ENCODE measurements at places on chromosomes 5 and 9.

DNA sequence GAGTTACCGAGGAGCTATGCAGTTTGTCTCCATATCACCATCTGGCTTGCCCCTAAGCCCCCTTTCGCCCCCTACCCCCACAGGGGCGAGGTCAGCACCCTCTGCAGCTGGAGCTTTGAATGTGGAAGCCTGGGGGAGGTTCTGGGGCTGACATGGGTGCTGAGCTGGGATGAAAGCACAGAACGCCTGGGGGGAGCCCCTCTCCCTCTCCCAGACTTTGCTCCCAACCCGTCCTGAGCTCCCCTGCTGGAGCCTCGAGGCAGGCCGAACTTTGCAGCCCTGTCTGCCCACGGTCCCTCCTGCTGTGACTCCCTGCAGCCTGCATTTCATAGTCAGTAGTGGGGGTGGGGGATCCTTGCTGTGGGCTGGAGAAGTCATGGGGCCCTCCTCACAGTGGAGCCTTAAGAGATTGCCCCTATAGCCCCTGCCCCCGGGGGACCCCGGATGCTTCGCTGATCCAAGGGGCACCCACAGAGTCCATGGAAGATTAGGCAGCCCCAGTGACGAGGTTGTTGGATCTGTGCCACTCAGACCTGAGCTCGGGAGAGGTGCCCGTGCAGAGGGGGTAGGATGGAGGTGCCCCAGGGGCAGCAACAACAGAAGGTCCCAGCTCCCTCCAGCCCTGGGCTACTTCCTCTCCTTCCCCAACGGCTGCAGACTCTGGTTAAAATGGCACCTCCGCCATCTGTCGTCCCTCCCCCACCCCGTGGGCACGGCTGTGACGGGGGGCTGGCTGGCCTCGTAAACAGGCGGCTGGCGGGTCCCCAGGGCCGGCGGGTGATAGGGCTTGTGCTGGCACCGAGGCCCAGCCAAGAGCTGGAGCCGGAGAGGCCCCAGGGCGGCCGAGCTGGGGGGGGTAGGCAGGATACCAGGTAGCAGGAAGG, 162.0 kb downstream of the C9orf50 start:
- DNase-seq, result no peak

DNA sequence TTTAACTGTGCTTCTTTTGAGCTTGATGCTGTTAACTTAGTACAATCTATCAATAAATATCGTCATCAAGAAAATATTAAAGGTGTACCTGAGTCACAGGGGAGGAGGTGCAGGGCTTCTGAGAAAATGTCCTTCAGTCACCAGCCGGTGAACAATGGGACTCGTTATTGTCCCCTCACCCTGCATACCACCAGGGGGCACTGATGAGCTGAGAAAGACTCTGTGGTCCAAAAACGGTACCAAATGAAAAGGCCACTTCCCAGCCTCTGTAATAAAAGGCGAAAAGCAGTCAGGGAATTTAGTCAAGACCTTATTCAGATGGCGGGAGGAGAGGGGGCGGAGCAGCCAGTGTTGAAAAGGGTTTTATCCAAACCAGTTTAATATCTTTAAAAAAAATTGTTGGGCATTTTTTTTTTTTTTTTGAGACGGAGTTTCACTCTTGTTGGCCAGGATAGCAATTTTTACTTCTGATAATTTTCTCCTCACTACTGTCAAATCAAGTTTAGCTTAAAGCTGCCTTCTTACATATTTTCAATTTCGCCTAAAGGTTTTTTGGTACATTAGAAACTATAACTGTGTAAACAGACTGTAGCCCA, 271.9 kb upstream of the ADAMTS16 start:
- no peak for DNase-seq

GRCh38 chr5:100772006-100772405, 131.1 kb downstream of the ST8SIA4 start:
- no peak for DNase-seq

DNA sequence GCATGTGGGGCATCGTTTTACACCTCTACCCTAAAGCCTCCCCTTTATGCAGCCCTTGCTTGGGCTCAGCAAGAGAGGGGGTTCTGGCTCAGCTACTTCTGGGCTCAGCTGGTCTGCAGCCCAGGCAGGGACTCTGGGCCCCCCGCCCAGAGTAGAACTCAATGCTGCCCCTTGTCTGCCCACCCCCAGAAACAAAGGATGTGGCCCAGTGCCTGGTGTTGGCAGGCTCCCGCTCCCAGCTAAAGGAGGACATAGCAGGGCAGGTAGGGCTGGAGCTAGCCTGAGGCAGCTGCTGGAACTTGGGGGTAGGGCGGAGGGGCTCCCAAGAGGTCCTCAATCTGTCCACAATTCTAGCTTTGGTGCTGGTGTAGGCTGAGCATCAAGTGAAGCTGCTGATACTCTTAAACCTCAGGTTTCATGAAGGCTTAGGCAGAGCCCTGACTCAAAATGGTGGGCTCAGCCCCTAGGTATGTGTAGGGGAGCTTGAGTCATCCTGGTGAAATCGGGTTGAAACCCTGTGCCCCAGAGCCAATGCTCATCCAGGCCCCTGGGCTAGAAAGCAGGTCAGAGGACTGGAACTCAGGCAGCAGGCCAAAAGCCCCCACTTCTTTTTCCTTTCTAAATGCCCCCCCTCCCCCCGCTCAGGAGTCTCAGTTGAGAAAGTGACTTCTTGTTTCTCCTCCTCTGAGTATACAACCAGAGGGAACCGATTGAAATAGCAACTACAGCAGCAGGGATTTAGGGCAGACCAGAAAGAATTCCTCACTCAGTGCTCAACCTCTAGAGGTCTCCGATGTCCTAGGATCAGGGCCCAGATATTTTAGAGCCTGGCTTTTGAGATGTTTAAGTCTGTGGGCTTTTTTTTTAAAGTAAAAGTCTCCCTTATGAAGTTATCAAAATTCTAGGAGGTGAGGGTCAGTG, 11.4 kb downstream of the PSD2 start:
- DNase-seq, result no peak

DNA sequence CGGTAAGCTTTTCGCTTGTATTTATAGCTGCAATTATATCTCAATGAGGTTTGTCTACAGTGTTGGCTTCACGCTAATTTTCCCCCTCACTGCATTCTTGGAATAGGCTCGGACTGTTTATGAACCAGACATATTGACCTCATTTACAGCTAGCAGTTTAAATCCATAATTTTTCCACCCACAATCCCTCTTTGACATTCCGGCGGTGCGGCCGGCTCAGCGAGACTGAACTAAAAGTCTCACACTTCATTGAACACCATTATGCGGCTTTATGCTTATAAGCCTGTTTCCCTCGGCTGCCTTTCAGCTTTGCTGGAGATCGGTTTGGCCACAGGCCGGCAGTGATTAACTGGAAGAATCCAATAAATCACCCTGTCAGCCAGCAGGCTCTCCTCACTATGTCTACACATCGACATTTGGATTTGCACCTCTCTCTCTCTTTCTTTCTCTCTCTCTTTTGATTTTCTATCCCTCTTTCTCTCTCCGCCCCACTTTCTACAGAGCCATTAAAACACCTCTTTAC, 315.0 kb upstream of the TLE4 start:
- no peak for DNase-seq

DNA sequence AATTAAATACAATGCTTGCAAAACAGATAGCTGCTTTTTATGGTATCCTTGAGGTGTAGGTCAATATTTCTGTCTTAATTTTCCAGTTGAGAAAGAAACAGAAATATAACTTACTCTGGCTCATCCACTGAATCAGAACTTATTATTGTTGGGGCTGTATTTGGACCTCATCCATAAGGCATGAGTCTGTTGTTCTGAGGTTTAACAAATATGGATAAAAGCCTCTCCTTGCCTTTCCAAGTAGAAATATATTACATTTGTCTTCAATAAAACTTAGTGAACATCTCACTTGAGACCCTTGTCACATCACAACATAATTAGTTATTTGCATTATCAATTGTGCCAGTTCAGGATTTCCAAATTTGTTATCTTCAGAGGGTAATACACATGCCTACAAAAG, 525.8 kb downstream of the AGTPBP1 start:
- no peak for DNase-seq

DNA sequence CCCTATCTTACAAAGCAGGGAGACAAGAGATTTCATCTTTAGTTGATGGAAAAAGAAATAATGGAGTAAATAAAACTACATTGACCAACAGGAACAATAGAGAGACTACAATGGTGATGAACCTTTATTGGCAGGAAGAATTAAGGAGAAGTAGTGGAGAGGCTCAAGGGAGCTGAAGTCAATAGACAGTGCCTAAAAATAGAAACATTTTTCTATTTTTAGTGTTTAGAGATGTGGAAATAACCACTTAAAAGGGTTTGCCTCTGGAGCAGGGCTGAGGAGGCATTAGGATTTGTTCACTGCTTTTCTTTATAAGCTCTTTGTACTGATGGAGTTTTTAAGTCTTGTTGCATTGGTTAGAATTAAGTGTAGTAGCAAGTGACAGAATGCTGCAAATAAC, 98.4 kb upstream of the ERCC6L2 start:
- DNase-seq, result no peak

DNA sequence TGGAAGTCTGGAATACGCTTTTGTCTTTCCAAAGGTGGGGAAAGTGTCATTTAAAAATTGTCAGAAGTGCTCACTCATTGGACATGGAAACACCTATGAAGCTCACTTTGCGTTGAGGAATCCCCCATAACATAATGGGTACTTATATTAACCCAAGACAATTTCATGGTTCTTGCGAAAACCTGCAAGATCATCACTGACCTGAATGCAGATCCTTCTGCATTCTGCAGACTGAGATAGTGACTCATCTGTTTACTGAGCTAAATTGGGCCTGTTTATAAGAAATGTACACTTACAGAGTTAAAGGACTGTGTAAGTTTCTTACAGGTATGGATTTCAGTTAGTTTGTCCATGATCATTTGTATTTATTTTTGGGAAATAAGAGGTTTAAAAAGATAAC, 153.0 kb downstream of the HMHB1 start:
- no peak for DNase-seq

DNA sequence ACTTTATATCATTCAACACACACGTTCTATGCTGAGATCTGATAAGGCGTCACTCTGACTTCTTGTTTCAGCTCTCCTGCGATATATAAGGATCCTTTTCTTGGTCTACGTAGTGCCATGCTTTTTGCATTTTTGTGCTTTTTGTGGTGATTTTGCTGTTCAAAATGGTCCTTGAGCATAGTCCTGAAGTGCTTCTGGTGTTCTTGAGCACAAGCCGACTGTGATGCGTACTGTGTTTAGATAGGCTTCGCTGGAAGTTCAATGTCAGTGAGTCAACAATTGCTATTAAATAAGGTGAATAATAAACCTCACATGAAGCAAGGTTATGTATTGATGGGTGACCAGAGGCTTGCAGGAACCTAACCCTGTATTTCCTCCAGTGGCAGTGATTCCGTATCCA, 46.8 kb downstream of the ACO1 start:
- no peak for DNase-seq

DNA sequence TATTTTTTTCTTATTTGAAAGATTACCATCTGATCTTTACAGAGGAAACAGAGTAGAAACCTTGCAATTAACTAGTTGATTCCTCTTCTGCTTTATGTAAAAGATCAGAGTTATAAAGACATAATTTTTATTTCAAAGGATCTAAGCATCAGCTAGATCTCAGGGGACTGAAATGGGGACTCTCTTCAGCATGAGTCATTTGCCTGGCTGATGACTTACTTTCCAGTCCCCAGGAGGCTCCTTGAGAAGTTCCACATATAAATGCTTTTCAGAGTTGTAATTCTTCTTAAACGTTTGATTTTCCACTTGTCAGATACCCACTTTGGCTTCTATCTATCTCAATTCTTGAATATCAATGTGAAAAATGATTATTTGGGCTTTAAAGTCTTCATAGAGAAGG, 389.4 kb downstream of the RAB3C start:
- DNase-seq, result no peak

GRCh38 chr5:108639366-108639765, 108.3 kb upstream of the FER start:
- DNase-seq, result no peak

GRCh38 chr5:75610201-75610600, 1.1 kb upstream of the ANKDD1B start:
- no peak for DNase-seq

DNA sequence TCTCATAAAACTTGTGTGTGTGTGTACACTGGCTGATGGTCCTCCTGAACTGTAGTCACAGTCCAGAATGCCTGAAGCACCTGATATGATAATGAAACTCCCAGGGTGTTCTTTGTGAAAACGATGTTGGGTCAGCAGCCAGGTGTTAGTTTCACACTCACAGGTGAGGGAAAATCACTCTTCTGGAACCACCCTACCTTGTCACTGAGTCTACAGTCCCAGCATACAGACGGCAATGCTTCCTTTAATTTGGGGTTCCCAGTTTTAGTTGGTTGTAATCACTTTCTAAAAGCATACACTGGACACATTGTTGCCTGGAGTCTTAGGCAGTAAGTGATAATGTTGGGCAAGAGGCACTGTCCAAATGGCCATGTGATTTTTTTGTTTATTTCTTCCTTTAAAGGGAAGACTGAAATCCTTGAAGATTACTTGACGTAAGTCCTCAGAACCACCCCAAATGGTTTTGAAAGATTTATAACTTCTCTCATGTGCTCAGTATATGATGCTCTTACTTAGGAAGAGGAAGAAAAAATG, 18.2 kb upstream of the MGAT1 start:
- DNase-seq, result no peak

DNA sequence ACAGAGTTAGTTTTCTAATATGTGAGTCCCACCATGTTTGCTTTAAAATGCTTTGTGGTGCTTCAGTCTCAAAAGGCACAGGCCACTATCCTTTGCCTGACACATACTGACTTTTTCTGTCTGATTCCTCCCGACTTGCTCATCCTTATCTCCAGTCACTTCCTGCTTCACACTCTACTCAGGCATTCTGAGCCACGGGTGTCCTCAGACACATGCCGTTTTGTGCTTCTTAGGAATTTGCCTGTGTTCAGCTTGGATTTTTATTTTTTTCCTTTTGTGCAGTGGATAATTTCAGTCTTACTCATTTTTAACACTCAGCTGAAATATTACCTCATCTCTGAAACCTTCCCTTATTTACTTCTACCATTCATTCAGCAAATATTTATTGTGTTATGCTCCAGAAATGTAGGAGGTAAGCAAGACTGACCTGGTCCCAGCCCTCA, 54.1 kb downstream of the MAN2A1 start:
- DNase-seq, result no peak

- no peak for DNase-seq
Observed at GRCh38 chr9:114461468-114461867, 43.8 kb downstream of the WHRN start.

DNA sequence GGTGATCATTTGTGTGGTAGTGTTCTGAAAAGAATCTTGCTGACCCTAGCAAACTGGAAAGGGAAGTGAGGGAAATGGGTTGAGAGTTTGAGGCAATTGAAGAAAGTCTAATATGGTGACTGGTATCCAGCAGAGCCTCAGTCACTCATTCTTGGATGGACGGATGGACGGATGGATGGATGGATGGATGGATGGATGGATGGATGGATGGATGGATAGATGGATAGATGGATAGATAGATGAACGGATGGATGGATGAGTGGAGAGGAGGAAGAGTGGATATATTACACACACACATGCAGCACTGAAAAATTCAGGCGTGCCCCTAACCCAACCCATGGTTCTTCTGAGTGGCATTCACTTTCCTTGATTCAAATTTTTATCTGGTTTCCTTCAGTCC, 277.6 kb downstream of the EBF1 start:
- DNase-seq, result no peak
